ENCODE measurements at places on chromosomes 7 and 10.

DNA sequence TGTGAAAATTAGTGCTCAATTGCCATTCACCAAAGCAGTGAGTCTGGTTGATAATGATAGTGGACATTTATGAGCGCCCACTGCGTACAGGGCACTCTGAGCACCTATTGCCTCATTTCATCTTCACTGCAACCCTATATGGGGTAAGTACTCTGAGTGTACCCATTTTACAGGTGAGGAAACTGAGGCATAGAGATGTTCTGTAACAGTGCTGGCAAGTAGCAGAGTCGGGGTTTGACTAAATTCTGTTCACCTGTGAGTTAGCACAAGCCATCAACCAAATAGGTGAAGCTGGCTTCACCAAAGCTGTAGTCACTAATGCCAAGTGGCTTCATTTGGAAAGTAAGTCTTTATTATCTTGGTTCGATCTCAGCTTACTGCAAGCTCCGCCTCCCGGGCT is 135.8 kb downstream of the SPAG6 start:
- no peak for DNase-seq

GRCh38 chr10:42952931-42953683 is 123.8 kb upstream of the RET start:
- no peak for DNase-seq

DNA sequence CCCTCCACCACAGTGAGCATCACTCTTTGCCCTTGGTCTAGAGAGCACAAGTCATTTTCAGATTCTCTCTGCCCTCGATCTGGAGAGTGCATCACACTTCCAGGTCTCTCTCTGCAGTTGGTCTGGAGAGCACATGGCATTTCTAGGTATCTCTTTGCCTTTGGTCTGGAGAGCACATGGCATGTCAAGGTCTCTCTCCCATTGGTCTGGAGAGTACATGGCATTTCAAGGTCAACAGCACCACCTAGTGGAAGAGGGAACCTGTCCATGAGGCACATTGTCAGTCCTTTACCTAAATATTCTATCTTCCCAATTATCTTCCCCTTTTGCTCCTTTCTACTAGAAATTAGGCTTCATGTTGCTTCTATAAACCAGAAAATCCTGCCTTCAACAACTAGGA is 1139.4 kb downstream of the XPNPEP1 start:
- DNase-seq = peak; percentile 41

DNA sequence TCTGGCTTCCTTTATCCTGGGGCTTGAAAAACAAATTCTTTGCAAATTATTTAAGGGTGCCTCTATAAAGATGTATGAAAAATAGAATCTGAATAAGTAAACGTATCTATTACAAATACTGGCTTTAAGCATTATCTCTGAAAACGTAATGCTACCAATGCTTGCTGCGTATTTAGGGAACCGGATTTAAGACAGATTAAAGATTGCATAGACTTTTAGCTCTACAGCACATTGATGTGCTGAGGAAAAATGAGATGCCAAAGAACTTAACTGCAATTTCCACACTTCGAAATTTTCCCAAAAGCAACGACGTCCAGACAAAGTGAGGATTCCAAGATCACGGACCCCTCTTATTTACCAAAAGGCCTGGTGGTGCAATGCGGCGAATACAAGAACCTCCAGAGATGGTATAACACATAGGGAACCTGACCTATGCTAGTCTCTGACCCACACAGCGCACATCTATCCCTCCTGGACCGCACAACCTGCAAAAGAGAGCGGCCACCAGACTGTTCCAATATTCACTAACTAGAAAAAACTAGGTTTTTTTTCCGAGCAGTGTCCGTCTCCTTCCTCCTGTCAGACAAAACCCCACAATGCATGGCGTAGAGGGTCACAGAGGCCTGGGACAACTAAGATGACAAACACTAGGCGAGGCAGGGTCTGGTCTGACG is 34.3 kb upstream of the PHF14 start:
- no peak for DNase-seq

GRCh38 chr7:101123703-101124068 is 3.2 kb upstream of the SERPINE1 start:
- DNase-seq = no peak

DNA sequence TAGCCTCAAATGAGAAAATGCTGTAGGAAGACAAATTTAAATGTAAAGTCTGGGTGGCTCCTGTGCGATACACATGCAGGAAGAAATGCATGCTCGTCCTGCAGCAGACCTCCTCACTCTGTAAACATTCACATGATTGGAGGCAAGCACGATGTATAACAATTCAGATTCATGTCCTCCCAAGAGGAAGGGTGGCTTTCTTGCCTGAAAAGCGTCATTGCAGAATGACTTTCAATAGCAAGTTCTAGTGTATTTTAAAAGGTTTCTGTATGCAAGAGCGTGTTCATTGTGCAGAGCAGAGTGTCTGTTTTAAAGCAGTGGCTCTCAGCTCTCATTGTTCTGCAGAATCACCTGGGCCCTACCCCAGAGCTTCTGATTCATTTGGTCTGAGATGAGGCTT is 170.3 kb upstream of the CELF2 start:
- DNase-seq = no peak

DNA sequence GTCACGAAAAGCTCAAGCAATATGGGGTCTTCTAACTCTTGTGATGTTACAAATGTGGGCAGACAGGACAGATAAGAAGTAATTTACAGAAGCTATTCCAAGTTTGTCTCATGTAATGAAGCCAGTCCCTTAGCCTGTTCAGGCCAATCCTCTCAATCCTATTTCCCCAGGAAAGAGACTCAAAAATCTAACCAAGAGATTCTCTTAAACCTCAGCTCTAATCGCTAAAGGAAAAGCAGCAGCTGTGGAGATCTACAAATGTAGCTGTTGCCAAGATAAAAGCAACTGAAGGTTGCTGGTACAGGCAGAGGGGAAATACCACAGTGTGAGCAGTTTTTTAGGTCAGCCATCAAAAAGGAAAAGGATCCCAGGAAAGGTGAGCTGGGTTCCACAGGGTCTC is 39.3 kb downstream of the ANK3 start:
- no peak for DNase-seq

DNA sequence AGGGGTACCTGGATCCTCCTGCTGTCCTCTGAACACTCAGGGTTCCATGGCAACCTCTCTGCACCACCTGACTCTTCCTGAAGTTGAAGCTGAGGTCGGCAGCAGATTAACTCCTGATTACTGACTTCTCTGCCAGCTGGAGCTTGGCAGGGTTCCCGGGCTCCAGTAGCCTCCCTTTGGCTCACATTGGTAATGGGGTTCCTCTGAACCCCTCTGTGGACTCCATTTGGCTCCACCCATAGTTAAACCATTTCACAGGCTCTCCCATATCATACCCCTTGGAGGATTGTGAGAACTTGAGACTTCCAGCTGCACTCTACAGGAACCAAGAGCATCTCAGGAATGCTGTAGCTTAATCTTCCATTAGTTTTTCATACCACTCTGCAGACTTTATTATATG is 292.5 kb downstream of the HDAC9 start:
- DNase-seq = no peak

DNA sequence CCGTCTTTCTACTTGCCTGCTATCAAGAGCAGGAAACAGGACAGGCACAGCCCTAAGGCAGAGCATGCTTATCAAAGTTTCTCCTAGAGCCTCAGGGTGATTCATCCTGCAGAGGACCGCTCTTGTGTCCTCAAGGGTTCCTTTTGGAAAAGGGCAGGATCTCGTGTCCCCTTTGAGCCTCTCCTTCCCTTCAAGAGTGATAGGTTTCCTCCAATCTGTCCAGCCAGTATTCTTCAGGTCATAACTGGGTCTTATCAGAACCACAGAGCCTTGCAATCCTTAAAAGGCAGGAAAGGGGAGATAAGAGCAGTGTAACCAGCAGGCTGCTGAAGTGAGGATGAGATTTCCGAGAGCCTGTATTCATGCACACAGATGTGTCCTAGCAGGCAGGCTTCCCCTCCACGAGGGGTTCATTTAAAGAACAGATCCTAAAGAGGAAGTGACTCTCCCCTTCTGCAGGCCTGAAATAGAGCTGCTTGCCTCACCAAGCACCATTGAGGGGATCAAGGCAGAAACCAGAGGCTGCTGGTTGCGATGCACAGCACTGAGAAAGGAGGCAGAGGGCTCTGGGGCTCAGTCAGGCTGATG is 90.5 kb upstream of the SVIL start:
- no peak for DNase-seq

DNA sequence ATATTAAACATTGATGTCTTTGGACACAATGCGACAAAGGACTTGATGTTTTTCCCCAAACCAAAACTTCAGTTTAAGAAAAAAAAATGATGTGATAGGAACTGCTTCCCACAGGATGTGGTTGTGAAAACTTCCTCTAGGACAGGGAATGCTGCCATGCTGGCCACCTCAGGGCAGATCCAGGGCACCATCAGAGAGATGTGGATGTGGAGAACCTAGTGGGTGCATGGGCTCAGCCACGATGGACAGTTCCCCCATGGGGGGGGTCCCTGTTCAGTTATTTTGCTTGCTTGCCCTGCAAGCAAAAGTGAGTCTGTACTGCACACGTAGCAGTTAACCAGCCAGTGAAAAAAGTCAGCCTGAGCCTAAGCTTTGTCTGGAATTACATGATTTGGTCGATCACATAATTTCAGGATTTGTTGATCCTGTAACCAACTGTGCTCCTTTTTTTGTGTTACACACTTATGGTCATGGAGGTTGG is 36.3 kb downstream of the LAMB4 start:
- peak; percentile 65 for DNase-seq

- DNase-seq = no peak
Observed at GRCh38 chr7:69864274-69864673, 266.0 kb downstream of the AUTS2 start.

DNA sequence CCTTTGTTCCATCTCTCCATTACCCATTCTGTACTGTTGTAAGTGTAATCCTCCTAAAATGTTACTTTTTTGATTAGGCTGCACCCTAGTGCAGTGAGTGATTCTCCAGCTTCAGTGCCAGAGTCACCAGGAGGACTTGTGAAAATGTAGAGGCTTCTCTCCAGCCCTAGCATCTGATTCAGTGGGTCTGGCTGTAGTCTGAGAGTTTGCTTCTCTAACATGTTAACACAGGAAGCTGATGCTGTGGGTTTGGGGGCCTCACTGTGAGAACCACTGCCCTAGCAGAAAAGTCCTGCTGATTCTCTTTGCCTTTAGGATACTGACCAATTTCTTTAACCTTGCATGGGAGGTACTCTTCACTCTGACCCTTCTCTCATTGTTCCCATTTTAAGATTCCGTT is 24.4 kb downstream of the CSGALNACT2 start:
- DNase-seq = no peak

DNA sequence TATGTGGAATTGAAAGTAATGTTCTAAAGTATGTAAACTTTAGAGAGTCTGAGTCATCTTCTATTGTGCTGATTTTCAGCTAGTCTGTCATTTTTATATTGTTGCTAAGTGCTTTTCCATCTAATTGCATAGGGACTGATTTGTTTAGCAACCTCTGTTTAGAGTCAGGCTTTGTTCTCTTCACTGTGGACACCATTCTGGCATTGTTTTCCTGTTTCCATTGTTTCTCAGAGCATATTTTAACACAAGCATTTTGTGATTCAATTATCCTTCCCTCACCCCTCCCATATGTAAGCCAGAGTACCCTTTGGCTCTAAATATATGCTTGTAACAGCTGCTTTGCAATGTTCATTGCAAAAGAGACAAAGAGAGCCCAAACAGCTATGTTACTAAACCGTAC is 748.4 kb upstream of the PHF14 start:
- peak; percentile 6 for DNase-seq

DNA sequence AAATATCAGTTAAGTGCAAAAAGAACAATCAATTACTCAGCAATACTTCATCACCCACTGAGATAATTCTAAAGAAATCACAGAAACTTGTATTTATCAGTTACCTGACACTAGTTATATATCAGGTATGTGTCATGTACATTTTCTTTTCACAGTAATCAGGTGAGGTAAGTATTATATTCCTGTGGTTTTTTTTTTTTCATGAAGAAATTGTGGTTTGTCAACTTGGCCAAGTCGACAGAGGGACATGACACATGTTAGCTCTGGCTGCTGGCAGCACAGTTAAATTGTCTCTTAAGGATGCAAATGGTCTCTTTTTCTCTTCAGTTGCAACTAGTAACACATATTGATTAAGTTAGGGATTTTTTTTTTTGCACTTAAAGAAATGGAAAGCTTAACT is 13.7 kb upstream of the GPR141 start:
- no peak for DNase-seq

DNA sequence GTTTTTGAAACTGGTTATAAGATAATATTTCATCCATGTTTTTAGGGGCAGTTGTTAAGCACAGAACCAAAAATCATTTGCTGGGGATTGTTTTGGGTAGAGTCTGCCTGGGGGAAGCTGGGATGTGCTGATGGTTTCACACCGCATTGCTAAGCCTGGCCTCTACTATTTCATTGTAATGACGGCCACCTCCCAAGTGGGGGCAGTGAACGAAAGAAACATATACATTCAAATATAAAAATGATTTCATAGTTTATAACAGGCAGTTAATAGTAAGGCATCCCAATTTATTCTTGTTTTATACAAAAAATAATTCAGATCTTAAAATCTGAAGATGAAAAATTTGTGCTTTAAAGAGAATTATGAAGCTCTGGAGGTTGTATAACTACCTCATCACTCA is 750.8 kb downstream of the REEP3 start:
- peak; percentile 4 for DNase-seq

GRCh38 chr10:76463111-76463510 is 1031.7 kb downstream of the LRMDA start:
- DNase-seq = no peak

GRCh38 chr10:98536551-98536950 is 89.8 kb upstream of the HPS1 start:
- peak; percentile 29 for DNase-seq

GRCh38 chr7:26202019-26202990 is 760 bp downstream of the CBX3 start:
- DNase-seq = peak; percentile 44

DNA sequence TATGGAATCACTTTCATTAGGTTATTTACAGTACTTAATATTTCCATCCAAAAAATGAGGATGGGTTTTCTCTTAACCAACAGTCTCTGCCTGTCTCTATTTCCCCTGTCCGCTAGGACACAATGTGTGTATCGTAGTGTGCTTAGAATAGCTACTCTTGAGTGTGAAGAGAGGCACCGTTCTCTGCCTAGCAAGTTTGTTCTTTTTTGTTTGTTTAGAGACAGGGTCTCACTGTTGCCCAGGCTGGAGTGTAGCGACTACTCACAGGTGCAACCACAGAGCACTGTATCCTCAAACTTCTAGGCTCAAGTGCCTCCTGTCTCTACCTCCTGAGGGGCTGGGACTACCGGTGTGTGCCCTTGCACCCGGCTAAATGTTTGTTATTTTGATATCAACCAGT is 121.9 kb downstream of the ANK3 start:
- DNase-seq = no peak

DNA sequence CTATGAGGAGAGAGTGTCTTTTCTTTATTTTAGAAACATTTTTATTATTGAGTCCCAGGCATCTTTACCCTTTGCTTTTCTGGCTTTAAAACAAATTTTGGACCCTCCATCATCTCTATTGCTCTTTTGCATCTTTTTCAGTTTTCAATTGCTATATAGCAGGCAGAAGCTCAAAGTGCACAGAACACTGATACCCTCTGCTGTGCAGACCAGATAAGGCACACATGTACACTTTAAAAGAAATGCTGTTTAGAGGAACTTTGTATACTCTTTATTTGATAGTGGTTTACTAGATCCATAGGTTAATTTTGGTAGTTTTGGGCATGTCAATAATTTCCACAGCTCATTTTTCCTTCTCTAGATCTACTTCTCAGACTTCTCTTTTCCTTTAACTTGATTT is 324.2 kb downstream of the SH2D4B start:
- DNase-seq = no peak

GRCh38 chr7:1537535-1538412 is 7.3 kb downstream of the MAFK start:
- DNase-seq = peak; percentile 96
